ENCODE measurements at places on chromosomes 12 and 14. TPM values are rescaled to one million over a fixed set of nuclear protein-coding genes. Genes with fewer than 3 reads are reported as not detected.

ADCY6 gene
- 46.2 TPM for total RNA-seq

ABCD2 gene
- not detected for total RNA-seq

FSCB gene
- total RNA-seq = not detected

ARMH4 gene
- 3.0 TPM for total RNA-seq

DNA sequence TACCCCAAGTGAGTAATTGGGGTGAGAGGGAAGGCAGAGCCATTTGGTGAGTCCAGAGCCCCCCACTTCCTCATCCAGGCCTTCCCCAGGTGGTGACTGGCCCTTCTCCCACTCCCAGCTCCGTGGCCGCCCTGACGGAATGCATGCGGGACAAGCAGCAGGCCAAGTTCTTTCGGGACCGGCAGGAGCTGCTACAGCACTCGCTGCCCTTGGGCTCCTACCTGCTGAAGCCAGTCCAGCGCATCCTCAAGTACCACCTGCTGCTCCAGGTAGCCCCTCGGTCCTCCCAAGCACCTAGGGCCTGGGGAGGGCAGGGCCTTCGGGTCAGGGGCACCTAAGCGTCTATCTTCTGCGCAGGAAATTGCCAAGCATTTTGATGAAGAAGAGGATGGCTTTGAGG, 26.5 kb downstream of the PLEKHG3 start:
- no peak overlapping the region for H3K4me3 ChIP-seq
- no peaks in the 10 kb centered on the region for H3K4me1 ChIP-seq
- no peaks in the 10 kb centered on the region for H3K27me3 ChIP-seq
- H3K27ac ChIP-seq = no peak overlapping the region
- no peaks in the 10 kb centered on the region for H3K36me3 ChIP-seq

DNA sequence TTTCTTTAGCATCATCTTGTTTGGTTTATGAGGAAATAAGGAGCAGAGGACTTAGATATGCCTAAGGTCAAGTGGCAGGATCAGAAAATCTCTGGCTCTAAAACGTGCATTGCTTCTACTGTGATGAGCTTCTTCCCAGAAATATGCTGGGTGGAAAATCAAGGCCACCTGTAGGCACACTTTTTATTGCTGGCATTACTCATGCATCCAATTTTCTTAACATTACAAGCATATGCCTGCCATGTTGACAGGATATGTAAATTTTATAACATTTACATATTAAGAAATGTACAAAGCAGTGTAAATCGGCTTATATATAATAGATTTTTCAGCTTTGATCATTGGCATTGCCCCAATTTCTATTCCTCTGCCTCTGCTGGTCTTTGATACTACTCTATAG, 409.6 kb downstream of the TMEM132D start:
- H3K4me1 ChIP-seq = no peaks in the 10 kb centered on the region
- no peaks in the 10 kb centered on the region for H3K27me3 ChIP-seq
- DNase-seq = no peak
- H3K27ac ChIP-seq = no peak overlapping the region
- H3K4me3 ChIP-seq = no peak overlapping the region

GRCh38 chr12:105748806-105749600, 389.8 kb downstream of the NUAK1 start:
- H3K36me3 ChIP-seq = no peaks in the 10 kb centered on the region
- H3K4me1 ChIP-seq = no peaks in the 10 kb centered on the region
- no peak overlapping the region for H3K4me3 ChIP-seq
- peaks cover 21% of the 10 kb centered on the region for H3K27me3 ChIP-seq
